ENCODE measurements at places on chromosomes 6 and 20.

GRCh38 chr6:53647462-53648094 is 18.0 kb downstream of the KLHL31 start:
- no peak for DNase-seq

- DNase-seq, result no peak
Measured at GRCh38 chr6:63759605-63760105, 124.1 kb downstream of the PHF3 start.

DNA sequence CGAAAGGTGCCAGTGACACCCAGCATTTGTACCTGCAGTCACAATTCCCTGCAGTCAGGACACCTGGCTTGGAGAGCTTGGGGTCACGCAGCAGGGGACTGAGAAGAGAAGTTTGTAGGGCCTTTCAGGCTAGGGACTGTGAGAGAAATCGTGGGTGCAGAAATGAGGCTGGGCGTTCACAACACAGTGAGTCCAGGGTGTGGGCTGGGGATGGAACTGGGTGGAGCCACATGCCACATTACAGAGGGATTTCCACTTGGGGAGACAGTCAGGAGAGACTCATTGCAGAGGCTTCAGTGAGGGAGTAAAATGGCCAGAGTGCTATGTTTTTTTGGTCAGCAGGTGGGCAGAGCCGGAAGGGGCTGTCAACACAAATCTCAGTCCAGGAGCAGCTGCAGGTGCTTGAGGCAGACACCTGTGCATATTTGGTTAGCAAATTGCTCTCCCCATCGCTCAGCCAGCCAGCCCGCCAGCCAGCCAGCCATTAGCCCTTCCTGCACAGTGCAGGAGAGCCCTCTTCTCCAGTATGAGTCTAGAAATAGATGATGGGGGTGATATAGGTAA is 7.4 kb downstream of the ITPR3 start:
- no peak for DNase-seq

DNA sequence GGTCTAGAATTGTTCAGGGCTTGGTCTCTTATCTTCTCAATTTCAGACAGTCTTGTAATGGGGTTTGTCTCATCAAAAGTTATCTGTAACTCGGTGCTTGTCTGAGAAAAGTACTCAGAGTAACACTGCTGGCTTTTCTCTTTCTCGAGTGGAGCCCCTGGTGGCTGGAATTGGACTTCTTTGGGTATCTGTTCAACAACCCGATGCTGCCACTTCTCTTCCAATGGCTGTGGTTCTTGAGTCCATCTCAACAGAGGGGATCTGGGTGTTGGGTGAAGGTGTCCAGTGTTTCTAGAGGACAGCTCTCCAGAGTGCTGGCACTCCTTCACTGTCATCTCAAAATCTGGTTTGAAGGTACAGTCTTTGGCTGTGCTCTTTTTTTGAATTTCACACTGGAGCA is 24.6 kb downstream of the DST start:
- DNase-seq, result no peak

- no peak for DNase-seq
Measured at GRCh38 chr6:28353356-28353755, 3.6 kb downstream of the ZKSCAN3 start.

GRCh38 chr6:5892669-5893068 is 114.1 kb downstream of the NRN1 start:
- no peak for DNase-seq

- DNase-seq, result peak; percentile 30
Measured at GRCh38 chr20:13788167-13788834, 3.5 kb downstream of the NDUFAF5 start.

- no peak for DNase-seq
Measured at GRCh38 chr6:116205281-116205680, 48.6 kb downstream of the TSPYL4 start.

Measured in putamen (tissue), 1 donor.